ENCODE measurements at places on chromosomes 12 and 14.
A peak's percentile ranks its signal among the peaks of the same experiment; 100 is the strongest.

- no peak for DNase-seq
Measured at GRCh38 chr12:107581619-107582015, 104.0 kb upstream of the PWP1 start.

- no peak for DNase-seq
Measured at GRCh38 chr12:57151741-57152630, 4.6 kb upstream of the LRP1-AS start.

DNA sequence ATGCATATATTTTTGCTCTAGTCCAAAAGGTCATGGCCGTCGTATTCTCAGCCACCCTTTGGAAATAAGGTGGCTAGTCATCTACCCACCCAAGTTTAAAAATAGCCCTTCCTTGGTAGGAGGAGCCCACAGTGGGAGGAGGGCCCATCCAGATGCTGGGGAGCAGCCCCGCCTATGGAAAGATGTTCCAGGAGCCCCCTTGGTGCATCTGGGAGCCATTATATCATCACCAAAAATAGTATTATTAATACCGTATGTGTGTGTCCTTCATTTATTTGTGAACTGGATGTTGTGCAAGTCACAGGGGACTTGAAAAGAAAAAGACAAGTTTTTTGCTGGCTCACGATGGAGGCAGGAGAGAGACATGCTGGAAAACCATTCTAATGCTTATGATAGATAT is 34.0 kb downstream of the EMP1 start:
- no peak for DNase-seq

GRCh38 chr12:1878214-1878613 is 40.2 kb downstream of the CACNA2D4 start:
- no peak for DNase-seq

- peak; percentile 65 for DNase-seq
Measured at GRCh38 chr12:43835656-43836474, at the start of gene TMEM117. TSS of gene TMEM117 (plus strand) at chr12:43836081.

DNA sequence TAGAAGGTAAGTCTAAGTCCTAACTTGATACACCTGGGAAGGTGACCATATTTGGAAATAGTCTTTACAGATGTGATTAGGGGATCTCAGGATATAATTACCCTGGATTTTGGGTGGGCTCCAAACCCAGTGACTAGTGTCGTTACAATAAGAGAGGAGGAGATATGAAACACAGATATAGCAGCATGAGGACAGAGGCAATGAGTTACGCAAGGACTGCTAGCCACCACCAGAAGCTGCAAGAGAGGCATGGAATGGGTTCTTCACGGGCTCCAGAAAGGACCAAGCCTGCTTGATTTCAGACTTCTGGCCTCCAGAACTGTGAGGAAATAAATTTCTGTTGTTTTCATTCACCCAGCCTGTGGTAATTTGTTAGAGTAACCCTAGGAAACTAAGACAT is 28.6 kb downstream of the FGFR1OP2 start:
- DNase-seq: no peak

GRCh38 chr14:94571950-94572349 is 9.3 kb upstream of the SERPINA5 start:
- DNase-seq: no peak

- DNase-seq: no peak
Measured at GRCh38 chr14:41298328-41298690, 308.4 kb upstream of the LRFN5 start.

DNA sequence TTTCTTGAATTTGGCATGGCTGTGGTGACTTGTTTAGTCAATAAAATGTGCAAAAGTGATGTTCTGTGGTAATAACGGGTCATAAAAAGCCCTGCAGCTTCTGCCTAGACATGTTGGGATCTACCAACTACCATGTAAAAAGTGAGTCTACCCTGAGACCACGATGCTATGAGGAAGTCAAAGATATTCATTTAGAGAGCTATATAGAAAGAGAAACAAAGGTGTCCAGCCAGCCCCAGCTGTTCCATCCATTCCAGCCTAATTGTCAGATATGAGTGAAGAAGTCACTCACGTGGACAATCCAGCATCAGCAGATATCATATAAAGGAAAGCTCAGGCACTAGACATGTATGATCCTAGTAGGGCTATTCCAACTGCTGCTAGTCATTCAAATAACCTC is 117.2 kb upstream of the SSTR1 start:
- no peak for DNase-seq

DNA sequence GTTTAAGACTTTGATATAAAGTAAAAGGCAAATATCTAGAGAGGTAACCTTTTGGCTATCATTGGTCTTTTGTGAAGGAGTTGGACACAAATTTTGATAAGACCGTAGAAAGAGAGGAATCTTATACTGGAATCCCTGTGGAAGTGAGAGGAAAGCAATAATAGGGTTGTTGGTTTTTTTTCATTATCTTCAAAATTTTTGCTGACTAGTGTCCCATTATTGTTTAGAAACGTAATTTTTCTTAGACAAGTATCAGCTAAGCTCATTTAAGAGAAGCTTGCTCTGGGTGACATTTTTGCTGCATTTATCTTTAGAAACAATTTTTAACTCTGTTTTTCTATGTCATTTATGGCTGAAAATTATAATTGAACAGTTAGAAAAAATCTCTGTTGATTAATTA is 300.3 kb downstream of the SYT1 start:
- no peak for DNase-seq

DNA sequence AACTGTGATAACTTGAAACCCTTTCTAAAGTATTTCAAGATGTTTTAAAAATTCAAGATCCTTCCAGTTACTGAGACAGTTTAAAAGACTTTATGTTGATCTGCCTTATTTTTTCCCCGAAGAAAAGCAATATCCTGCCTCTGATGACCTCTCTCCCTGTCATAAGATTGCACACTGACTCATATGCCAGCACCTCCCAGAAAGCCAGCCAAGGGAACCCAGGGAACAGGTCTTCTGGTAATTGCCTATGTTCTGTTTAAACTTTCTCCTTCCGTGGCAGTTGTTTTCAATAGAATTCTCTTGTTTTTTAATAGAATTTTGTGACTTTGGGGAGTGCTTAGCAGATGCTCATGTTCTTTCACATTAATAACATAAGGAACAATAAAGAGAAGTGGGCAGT is 300.2 kb upstream of the PRKD1 start:
- DNase-seq: no peak

DNA sequence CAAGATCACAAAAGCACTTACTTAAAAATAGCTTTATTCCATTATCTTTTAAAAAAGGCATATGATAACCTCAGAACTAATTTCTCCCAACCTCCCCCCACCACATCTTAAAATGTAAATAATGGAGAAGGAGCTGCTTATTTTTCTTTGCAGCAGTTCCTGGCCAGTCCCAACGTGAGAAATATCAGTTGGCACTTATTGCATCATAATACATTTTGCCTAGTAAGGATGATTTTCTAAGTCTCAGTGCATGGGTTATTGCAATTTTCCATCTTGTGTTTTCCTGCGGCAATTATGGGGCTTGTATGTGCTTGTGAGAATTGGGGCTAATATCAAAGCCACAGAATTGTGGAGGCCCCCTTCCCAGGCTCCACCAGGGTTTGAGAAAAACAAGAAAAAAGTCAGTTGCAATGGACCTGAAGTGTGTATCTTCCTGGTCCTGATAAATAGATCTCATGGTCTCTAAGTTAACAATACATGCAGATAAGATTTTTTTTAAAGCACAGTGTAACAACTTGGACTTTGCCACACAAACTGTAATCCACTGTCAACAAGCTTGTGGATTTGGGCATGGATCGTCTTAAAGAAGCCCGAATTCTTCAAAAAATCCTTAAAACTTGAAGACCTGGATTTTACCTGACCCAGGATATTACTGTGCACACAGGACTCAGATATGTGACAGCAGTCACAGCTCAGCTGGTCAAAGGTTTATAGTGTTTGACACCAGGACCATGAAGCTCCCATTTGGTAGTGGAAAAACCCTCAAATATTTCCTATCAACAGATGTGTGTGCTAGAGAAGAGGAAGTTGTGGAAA is 2.8 kb upstream of the WSB2 start:
- no peak for DNase-seq

DNA sequence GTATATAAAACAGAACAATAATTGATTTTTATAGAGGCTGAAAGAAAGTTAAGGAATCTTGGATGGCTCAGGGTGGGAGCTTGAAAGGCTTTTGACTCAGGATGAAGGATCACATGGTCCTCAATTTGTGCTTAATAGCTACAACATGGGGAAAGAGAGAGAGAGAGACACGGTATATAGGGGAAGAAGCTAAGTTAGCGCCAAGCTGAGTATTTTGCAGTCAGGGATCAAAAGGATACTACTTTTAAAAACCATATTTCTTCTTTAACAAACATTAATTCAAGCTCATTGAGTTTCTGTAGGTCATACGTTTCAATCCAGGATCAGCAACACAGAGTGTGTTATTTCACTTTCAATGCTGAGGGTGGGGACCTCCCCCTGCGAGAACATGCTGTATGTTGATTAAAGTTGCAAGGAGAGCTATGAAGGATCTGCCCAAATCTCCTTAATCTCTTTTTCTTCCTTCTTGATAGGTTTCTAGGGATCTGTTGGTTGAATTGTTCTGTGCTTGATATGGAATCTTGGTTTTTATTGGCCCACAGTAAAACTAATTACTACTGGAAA is 133.1 kb upstream of the NUDT4 start:
- DNase-seq: no peak

- no peak for DNase-seq
Measured at GRCh38 chr12:69875416-69875935, 50.4 kb downstream of the MYRFL start.

DNA sequence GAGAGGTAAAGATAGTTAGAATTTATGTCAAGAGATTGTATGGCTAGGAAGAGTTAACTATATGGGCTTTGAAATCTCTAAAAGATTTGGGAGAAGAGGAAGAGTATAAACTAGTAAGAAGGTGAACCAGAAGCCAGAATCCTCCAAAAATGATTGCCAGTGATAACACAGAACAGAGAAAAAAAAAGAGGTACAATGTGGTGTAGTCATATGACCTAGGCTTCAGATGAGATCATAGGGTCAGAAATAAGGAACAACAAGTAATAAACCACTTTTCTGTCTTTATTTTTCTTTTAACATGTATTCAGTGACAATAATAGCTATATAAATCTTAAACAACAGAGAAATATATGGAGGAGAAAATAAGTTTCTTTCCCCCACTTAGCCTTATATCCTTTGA is 2.0 kb upstream of the NECAP1 start:
- DNase-seq: peak; percentile 22

DNA sequence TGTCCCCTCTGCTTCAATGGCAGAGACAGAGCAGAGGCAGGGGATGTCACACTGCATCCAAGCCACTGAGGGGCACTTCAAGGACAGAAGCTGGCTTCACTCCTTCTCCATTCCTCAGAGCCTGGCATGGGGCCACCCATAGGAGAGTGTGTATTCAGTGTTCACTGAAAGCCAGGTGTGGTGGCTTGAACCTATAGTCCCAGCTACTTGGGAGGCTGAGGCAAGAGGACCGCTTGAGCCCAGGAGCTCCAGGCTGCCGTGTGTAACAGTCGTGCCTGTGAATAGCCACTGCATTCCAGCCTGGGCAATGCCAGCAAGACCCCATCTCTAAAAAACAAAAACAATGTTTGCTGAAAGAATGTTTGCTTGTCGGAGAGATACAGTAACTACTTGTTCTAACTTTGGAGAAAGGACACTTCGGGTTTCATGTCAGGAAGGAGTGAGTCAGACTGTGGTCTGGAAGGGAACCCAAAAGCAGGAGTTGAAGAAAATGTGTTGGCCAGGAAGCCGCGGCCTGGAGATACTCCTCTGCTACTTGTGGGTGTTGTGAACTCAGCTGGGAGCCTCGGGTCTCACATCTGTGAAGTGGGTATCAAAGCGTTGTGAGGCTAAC is 43.4 kb downstream of the ELK3 start:
- DNase-seq: peak; percentile 77

GRCh38 chr12:4800555-4800954 is 80.4 kb downstream of the GALNT8 start:
- no peak for DNase-seq

DNA sequence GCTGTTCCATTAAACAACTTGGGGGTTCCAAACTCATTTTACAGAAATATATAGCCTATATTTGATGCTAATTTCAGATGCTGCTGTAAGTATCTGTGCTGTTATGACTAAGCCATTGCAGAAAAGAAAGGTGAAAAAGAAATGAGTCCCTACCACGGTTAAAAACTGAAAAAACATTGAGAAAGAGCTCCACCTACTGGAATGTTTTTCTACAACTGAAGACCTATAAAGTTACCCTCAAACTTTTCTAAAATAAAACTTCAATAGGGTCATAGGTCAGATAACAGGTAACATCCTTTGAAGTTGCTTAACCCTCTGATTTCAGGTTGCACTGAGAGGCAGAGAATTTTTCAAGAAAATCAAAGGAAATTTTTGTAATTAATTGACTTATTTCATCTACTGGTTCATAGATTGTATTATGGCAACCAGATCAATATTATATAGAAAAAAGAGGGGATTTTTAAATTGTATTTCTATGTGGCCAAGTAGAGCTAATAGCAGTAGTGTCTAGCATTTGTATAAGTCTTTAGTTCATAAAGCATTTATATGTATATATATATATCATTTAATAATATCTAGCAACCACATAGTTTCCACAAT is 279.9 kb downstream of the RPS29 start:
- DNase-seq: no peak

DNA sequence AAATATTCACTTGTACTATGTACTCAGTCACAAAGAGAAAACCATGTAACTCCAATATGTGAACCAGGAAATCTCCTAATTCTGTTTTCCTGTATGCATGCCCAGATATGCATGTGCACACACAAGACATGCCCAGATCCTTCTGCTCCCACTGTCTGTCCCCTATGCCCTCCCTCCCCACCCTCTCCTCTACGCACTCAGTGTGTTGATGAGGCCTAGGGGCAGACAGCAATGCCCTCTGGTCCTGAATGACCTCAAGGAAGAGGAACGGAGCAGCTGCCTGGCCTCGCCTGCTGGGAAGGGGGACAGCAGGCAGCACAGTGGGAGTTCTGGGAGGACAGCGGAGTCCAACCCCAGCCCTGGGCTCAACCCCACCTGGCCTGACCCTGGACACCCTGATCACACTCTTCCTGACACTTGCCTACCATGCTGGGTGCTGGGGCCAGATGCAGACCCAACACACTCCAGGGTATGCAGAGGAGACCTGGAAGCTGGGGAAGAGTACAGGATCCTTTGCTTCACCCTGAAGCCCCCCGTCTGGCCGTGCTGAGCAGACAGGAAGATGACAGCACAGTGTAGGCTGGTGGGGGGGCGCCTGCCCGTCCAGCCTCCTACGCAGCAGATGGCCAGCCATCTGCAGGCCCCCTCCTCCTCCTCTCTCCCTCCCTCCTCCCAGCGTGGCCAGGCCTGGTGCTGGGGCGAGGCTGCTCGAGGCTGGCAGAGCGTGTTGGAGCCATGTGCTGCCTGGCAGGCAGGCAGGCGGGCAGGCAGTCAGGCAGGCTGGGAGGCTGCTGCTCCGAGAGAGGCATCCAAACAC is 106.6 kb upstream of the NCOR2 start:
- DNase-seq: no peak

- no peak for DNase-seq
Measured at GRCh38 chr14:97924922-97925613, 1127.9 kb downstream of the VRK1 start.

- no peak for DNase-seq
Measured at GRCh38 chr12:77968571-77968970, 137.9 kb downstream of the NAV3 start.

GRCh38 chr14:66088656-66089055 is 397.5 kb upstream of the CCDC196 start:
- DNase-seq: no peak

GRCh38 chr14:54261283-54261682 is 135.5 kb upstream of the CDKN3 start:
- no peak for DNase-seq

- DNase-seq: no peak
Measured at GRCh38 chr14:91405724-91406435, 11.7 kb downstream of the CCDC88C start.

- DNase-seq: no peak
Measured at GRCh38 chr14:20801726-20802125, 918 bp downstream of the RNASE1 start.
